ENCODE measurements at places on chromosomes 6 and 20.

DNA sequence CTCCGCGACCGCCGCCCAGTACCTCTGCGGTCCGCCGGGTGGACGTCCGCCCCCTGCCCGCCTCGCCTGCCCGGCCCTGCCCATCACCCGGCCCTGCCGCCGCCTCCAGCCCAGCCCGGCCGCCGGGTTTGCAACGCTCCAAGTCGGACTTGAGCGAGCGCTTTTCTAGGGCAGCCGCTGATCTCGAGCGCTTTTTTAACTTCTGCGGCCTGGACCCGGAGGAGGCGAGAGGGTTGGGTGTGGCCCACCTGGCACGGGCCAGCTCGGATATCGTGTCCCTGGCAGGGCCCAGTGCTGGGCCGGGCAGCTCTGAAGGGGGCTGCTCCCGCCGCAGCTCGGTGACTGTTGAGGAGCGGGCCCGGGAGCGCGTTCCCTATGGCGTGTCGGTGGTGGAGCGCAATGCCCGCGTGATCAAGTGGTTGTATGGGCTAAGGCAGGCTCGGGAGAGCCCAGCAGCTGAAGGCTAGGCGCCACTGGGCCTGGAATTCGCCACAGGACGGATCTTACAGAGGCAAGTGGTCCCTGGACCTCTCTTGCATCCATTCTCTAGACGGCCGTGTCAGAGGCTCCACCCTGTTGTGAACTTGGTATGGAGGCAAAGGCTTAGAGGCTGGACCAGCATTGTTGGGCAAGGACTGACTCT, 11.8 kb downstream of the FAM110A start:
- no peak for DNase-seq

DNA sequence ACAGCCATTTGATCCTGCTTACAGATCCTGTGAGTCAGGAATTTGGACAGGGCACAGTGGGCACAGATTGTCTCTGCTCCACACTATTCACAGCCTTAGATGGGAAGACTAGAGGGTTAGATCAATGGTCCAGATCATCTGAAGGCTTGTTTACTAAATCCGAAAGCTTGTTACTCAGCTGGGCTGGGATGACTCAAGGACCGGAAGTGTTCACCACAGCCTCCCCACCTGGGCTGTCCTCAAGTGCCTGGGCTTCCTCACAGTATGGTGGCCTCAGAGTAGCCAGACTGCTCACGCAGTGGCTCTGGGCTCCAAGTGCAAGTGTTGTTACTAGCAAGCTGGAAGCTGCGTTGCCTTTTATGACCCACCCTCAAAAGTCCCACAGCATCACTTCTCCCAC, 75.4 kb upstream of the INSM1 start:
- no peak for DNase-seq

GRCh38 chr6:167722634-167723309, 103.9 kb upstream of the AFDN start:
- no peak for DNase-seq

DNA sequence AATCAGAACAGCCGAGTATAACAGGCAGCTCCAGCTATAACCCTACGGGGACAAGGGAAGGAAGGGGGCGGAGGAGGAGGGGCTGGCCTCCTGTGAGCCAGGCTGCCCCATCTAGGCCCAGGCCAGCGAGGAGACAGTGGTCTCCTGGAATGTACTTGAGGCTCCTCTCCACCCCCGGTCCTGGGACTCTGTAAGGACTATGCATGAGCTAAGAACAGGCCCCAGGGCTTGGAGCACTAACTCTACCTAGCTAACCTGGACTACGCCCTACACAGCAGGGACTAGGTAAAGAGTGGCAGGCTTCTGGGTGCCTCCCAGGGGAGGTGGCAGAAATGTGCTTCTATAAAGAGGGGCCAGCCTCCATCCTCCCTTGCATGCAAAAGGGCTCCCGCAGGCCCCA, 8.9 kb downstream of the KCNK15 start:
- DNase-seq: no peak

GRCh38 chr6:155466539-155466938, 10.9 kb upstream of the NOX3 start:
- no peak for DNase-seq

GRCh38 chr6:4030669-4031068, 48.3 kb downstream of the FAM217A start:
- no peak for DNase-seq

- no peak for DNase-seq
These were observed 74.8 kb upstream of the SLC24A3 start for GRCh38 chr20:19137641-19138040.

- DNase-seq: no peak
These were observed 24.2 kb downstream of the PDRG1 start for GRCh38 chr20:31927627-31928159.

GRCh38 chr6:165574220-165575157, 88.6 kb downstream of the PDE10A start:
- DNase-seq: no peak

GRCh38 chr6:41193171-41193734, 7.7 kb downstream of the TREML2 start:
- no peak for DNase-seq
